Ureter (tissue), 1 donor: ENCODE measurements at places on chromosomes 16 and 17.

GRCh38 chr16:28062847-28063521, 530 bp downstream of the GSG1L start:
- DNase-seq = no peak

DNA sequence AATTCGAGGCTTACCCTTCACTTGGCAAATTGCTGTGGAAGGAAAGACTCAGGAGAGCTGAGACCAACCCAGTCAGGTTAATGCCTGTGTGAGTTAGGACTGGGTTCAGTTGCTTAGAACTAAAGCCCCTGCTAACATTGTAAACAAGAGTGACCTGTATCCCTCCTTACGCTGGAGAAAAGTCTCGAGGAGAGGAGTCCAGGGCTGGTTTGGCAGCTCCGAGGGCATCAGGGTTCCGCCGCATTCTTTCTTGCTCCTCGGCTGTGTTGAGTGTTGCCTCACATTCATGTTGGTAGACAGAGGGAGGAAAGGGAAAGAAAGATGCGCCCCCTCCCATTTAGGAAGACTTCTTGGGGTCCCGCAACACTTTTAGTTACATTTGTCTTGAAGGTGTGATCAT, 18.5 kb downstream of the VPS35L start:
- no peak for DNase-seq

DNA sequence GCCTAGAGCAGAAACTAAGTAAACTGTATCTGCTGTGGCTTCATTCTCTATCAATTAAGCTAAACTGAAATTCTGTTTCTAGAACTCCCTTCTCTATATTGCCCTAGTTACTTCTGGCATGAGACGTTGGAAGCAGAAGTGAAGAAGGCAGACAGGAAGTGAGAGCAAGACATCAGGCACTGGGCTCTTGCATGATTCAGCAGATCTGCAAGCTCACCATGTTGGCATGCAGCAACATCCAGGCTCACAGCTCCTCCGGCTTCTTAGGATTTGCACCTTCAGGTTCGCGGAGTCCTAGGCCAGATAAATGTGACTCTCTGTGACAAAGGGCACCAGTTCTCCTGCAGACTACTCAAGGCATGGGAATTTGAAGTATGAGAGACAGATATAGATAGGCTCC, 148.3 kb downstream of the CDH8 start:
- no peak for DNase-seq

- peak; percentile 77 for DNase-seq
These were observed 205.2 kb downstream of the RAB11FIP4 start for GRCh38 chr17:31596382-31597323.

GRCh38 chr16:78743556-78743955, 644.1 kb downstream of the WWOX start:
- no peak for DNase-seq

DNA sequence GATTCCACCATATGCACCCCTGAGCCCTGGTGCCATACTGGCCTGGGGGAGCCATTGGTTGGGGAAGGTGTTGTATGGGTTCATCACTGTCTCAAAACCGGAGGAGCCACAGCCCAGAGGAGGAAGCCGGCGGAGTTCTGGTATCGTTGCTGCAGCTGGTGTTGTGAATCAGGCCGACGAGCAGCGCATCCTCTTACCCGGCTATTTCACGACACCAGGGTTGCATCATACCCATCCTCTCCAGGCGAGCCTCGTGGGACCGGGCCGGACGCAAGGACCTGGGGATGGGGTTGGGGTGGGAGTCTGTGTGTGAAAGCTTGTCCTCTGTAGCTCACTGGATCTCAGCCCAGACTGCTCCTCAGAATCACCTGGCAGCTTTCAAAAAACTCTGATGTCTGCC, 6.6 kb upstream of the SLC12A3 start:
- DNase-seq = no peak

GRCh38 chr17:45824901-45825492, 19.7 kb upstream of the SPPL2C start:
- no peak for DNase-seq

- no peak for DNase-seq
These were observed 2.8 kb downstream of the RNF40 start for GRCh38 chr16:30764816-30765465.

DNA sequence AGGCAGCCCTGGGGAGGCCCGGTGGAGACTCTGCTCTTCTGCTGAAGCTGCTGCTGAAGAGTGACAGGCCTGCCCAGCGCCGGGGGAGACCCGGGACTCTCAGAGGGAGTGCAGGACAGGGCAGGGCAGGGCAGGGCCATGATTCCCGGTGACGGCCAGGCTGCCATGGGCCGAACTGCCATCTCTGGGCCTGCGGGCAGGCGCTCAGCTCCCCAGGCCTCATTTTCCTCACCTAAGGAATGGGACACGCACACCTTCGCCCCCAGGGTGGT, 22.6 kb upstream of the SSTR5 start:
- DNase-seq = no peak

GRCh38 chr16:79537584-79537983, 63.0 kb downstream of the MAF start:
- DNase-seq = no peak

- no peak for DNase-seq
These were observed 44.8 kb upstream of the GNG13 start for GRCh38 chr16:845351-845745.

GRCh38 chr17:33330877-33331276, 37.8 kb upstream of the ASIC2 start:
- no peak for DNase-seq

- DNase-seq = no peak
These were observed 110.3 kb downstream of the CYB561 start for GRCh38 chr17:63335831-63336230.

- no peak for DNase-seq
These were observed 102.3 kb upstream of the C17orf78 start for GRCh38 chr17:37273409-37274051.

GRCh38 chr16:27383556-27384243, 18.3 kb upstream of the IL21R start:
- no peak for DNase-seq

DNA sequence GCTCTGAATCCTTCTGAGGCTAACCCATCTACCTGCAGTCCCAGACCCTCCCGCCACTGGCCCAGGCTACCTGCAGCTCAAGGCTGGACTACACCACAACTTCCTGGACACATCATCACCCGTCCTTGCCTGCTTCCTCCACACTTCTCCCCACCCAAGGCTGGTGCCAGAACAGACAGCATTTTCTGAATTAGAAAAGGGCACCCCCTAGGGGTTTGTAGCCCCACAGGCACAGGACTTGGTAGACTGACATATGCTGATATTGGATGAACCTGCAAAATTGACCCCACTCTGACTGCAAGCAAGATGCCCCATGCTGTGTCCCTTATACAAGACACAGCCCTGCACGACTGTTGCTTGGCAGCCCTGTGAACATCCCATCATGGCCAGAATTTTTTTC, 271.5 kb upstream of the C16orf82 start:
- no peak for DNase-seq

GRCh38 chr16:609984-610383, 20.1 kb downstream of the RAB40C start:
- no peak for DNase-seq

GRCh38 chr17:28100251-28100650, 57.8 kb downstream of the NLK start:
- no peak for DNase-seq

GRCh38 chr17:9944704-9945103, 39.6 kb upstream of the RCVRN start:
- DNase-seq = no peak

DNA sequence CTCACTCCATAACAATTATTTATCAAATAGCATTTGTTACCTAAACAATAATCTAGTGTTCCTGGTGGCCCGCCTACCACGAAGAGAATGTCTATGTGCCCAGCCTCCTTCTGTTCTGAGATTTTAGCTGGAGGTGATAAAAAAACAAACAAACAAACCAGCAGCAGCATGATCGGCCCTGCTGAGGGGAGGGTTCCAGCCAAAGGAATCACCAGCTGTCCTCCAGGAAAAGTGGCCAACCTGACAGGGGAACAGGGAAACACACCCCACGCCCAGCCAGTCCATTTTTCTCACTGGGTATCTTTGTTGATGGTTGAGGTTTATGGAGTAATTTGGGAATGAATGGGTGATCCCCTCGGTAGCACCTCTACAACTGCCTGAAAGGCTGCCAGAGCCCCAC, 203.0 kb upstream of the DYNLRB2 start:
- DNase-seq = no peak

- peak; percentile 61 for DNase-seq
These were observed 29.8 kb downstream of the PRSS54 start for GRCh38 chr16:58264961-58265479.

GRCh38 chr17:80166446-80166845, 3.4 kb upstream of the CARD14 start:
- DNase-seq = no peak

DNA sequence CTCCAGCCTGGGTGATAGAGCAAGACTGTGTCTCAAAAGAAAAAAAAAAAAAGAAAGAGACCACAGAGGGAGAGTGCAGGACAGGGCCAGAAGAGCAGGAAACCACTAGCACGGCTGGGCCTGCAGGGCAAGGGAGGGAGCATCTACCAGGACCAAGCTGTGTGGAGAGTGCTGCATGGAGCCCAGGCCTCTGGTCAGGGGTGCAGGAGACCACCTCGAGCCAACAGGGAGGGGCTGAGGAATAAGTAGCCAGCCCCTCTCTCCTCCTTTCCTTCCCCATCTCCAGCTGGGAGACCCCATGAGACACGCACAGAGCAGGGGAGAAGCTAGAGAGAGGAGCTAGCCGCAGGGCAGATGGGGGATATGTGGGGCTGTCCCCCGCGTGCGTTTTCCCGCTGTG, 67.0 kb upstream of the DNAH17 start:
- no peak for DNase-seq

DNA sequence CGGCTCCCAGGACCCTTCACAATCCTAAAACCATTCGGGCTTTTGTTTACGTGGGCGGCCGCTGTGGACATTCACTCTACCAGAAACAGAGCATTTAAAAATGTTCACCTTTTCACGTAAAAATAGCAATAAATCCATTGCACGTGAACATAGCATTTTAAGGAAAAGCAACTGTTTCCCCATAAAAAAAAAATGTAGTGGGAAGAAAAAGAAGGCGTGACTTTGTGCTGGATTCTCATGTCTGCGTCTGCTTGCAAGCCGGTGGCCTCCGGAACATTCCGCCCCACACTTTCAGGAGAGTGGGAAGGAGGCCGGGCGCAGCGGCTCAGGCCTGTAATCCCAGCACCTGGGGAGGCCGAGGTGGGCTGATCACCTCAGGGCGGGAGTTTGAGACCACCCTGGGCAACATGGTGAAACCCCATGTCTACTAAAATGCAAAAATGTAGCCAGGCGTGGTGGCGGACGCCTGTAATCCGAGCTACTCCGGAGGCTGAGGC, 13.4 kb upstream of the GNG13 start:
- no peak for DNase-seq

- DNase-seq = no peak
These were observed 31.4 kb downstream of the BANP start for GRCh38 chr16:87982581-87983041.

DNA sequence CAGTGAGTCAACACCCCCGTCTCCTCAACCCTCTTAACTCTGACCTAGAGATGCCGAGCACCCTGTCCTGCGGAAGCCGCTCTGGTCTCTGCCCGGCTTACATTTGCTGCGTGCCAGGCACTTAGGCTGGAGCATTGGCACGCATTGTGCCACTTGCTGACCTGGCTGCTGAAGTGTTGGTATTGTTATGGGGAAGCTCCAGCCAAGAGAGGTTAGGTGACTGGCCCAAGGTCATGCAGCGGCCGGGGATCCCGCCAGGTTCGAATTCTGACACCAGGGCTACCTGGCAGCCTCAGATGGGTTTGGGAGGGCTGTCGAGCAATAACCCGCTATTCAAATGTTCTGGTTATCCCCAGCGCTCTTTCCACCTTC, 5.0 kb upstream of the HSD17B1 start:
- no peak for DNase-seq

- no peak for DNase-seq
These were observed 106.0 kb downstream of the SDR42E1 start for GRCh38 chr16:81905277-81905676.

- no peak for DNase-seq
These were observed 88.3 kb upstream of the ELAC2 start for GRCh38 chr17:13106171-13106570.

DNA sequence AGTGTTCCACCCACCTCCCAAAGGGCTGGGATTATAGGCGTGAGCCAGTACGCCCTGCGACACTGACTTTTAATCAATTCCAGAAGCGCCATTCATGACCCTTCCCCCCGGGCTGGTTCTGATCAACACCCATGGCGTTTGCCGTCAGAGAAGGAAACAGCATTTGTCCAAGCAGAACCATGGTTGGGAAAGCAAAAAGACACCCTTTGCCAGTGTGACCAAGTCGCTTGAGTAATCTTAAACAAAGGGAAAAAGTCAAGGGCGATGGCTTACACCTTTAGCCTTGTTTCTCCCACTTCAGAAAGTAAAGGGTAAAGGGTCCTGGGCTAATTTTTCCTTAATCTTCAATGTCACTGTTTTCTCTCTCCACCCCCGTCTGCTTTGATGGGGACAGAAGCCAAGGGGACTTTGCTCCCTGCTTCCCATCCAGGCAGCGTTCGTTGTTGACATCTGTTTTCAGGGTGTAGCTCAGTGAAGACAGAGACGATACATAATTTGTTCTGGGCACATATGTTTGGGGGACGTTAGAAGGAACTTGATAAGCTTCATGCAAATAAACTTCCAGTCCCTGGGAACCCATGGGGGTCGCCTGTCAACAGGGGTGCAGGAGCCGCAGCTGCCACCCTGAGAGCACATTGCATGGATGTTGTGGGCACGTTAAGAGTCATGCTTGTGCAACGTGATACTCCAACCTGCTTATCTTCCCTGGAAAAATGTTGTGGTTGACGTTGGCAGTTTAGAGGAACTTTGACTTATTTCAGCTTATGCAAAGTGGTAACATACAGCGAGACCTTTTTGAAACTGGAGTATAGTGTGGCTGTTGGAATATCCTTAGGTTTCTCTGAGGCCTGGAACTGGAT, 50.6 kb upstream of the TANGO6 start:
- DNase-seq = no peak

DNA sequence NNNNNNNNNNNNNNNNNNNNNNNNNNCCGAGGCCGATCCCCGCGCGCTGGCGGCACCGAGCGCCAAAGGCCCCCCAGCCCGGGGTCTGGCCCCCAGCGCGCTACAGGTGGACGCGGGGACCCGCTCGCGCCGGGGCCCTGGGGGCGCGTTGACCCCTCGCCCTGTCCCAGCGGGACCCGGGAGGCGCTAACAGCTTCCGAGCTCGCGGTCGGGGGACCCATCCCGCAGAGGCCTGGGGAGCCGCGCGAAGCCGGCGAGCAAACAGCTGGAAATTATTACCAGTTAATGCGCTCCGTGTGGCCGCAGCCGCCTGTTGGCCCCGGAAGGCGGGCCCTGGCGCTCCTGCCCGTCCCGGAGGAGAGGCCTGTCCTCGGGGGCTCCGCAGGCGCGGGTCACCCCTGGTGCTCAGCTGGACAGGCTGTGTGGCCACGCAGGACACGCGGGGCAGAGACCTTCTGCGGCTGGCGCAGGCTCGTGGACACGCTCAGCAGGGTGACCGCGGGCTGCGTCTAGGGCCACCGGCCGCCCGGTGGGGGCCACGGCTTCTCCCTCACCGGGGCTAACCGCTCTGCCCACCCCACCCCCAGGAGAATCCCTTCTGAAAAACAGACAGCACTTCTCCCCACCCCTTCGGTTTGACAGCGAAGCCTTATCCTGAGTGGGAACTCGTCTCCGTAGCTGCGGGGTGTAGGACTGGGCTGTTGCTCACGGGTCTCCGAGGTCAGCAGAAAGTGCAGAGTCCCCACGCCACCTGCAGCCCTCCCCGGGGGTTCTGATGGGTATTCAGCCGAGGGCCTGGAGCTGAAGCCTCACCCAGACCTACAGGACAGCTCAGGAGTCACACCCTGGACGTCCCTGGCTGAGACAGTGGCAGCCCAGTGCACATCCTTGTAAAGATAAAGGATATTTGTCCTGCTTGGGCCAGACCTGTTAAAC, 138.7 kb upstream of the RPH3AL start:
- no peak for DNase-seq
